ENCODE measurements at places on chromosomes 1 and 21.
A peak's percentile ranks its signal among the peaks of the same experiment; 100 is the strongest.

GRCh38 chr1:8969937-8970336 is 24.3 kb downstream of the CA6 start:
- DNase-seq = no peak

DNA sequence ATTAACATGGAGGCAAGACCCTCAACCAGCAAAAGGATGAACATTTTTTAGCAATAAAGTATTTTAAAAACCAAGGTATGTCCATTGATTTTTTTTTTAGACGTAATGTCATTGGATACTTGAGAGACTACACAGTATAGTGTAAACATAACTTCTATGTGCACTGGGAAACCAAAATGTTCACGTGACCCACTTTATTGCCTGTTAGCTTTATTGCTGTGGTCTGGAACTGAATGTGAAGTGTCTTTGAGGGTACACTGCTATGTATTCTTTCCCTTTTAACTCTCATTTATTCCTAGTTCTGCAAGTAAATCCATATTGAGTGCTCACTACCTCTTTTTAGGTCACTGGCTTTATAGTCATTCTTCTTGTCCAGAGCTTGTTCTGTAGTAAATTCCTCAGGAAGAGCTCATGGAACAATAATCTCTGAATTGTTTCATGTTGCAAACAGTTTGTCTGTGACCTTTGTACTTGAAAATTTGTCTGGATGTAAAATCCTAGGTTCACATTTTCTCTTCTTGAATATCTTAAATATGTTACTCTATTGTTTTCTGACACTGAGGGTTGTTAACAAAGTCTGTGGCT is 20.6 kb downstream of the ABCD3 start:
- DNase-seq = no peak

DNA sequence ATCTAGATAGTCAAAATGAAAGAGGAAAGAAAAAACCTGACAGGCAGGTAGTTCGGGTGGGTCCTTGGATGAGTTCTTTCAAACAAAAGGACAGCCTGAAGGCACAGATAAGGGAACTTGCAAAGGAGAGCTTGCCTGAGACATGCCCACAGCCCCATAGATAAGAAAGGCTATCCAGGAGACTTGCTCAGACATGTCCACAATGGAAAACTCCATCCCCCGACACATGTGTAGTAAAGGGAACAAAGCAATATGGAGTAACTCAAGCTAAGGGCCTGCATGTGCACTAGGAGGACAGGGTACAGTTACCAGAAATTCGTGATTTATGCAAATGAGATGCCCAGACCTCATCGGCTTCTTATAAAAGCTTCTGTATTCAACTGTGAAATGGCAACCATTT is 281.5 kb downstream of the NEGR1 start:
- DNase-seq = no peak

DNA sequence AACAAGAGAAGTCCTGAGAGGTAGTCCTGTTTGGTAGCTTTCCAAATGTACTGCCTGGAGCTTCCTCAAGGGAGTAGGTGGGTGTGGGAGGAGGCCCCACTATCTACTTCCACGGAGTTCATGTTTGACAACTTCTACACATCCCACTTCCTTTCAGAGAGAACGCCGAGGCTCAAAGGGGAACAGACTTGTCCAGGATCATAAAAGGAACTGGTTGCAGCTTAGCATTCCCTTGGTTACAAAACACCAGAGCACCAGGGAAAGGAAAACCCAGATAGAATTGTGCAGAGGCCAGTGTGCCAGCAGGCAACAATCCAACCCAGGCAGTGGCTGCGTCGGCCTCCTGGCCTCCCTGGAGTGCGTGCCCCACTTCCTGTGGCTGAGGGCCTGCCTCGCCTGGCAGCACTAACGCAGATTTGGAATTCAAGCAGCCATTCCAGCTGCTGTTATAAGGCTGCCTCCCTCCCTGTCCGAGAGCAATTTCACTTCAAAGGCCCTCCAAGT is 4.2 kb upstream of the RAP1GAP start:
- no peak for DNase-seq

GRCh38 chr1:28882009-28882628 is 32.2 kb upstream of the EPB41 start:
- DNase-seq = peak; percentile 76

- DNase-seq = no peak
Measured at GRCh38 chr1:32200226-32201010, at the start of gene CCDC28B. Gene CCDC28B (plus strand): TSS chr1:32200595. CDS start chr1:32201936, 1,341 bp downstream.

DNA sequence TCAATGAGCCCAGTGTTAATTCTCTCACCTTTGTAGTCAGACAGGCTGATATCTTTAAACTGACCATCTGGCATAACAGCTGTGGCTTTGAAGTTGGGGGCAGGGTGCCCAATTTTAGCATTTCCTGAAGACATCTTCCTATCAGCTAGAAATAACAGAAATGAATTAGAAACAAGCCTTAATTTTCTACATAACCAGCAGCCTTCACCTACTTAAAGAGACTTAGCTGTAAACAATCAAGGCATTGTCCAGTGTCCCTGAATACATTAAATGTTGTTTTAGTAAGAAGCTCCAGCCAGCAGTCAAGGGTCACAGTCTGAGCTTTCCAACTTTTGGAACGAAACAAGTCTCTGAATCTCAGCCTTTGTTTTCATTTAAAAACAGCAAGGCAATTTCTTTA is 2.8 kb downstream of the PRDX1 start:
- DNase-seq = no peak

- no peak for DNase-seq
Measured at GRCh38 chr1:65395887-65396612, 24.4 kb upstream of the LEPR start.

GRCh38 chr1:45057542-45057941 is 45.5 kb downstream of the UROD start:
- no peak for DNase-seq

DNA sequence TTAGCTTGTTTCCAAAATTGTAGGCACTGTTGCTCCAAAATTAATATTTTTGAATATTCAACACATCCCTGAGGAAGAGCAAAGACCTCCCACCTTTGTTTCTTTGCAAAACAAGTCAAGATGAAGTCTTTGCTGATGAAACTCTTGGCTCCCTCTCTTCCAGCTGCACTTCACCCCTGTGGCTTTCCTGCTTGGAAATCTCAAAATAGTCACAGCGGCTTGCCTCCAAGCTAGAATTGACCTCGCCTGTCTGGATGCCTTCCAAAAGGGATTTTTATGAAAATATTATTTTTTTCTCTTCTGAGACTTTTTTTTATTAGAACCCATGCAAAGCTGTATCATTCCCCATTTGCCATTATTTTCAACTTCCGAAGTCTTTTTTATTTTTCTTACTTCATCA is 71.1 kb upstream of the MROH9 start:
- DNase-seq = no peak

GRCh38 chr1:205986861-205987260 is 16.3 kb downstream of the RAB7B start:
- DNase-seq = no peak

GRCh38 chr1:23799570-23800399 is 769 bp downstream of the GALE start:
- DNase-seq = no peak

- peak; percentile 55 for DNase-seq
Measured at GRCh38 chr1:185044981-185045813, at the start of gene RNF2. Gene RNF2 (plus strand): TSS chr1:185045558. CDS start chr1:185087554, 41,996 bp downstream.

DNA sequence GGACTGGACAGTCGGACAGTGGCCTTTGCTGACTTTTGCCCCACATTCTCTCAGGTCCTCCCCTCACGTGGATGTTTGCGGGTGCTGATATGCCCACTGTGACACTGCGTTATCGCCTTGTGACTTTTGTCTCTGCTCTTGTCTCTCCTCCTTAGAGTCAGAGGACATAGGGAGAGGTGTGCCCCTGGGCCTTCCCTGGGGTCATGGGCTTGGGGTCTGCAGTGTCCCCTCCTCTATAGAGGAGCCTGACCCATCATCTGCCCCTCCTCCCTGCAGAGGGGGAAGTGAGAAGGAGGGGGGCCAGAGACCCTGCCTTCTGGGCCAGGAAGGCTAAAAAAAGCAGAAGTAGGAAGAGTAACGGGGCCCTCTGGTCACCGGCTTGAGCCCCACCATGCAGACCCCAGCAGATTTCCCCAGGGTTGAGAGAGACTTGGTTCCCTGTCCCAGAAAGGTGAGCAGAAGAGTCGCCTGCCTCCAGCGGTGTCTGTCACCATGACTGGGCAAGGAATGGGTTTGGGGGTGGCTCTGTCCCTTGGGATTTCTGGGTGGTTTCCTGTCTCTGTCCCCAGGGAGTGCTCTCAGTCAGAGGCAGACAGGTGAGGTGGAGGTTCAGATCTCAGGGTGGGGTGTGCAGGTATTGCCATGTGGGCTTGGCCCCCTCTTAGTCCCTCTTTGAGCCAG is 13.3 kb downstream of the RPS6KA1 start:
- no peak for DNase-seq

DNA sequence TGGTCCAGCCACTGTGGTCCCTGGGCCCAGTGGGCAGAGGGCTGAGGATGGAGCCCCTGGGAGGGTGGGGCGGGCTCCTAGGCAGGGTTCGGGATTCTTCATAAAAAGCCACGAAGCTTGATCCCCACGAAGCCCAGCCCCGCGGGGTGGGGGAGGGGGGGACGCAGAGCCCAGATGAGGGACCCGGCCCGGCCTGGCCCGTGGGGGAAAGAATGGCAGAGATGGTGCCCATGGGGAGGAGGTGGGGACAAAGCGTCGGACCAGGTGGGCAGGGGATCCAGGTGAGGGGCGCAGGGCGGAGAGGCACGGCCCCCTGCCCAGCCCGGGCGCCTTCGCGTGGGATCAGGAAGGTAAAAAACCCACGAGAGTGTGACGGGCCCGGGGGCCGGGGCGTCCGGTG is 6.0 kb upstream of the SMIM12 start:
- DNase-seq = no peak

- DNase-seq = no peak
Measured at GRCh38 chr1:32920833-32921232, 19.6 kb upstream of the TMEM54 start.

DNA sequence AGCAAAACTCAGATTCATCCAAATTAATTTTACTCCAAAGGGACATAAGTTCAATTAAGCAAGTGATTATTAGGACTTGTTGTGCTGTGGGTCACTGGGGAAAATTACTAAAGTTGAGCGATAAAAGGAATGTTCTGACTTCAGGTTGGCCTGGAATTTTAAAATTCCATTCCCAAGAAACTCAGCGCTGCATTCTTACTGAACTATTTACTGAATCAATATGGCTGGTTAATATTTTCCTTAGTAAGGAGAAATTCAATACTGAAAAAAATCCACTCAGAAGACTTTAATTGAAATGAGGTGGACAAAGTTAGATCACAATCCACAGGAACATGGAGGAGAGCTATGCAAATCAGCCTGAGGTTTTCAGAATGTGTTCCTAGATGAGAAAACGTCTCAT is 578.9 kb upstream of the NR5A2 start:
- no peak for DNase-seq

GRCh38 chr21:43815107-43815613 is 25.8 kb downstream of the RRP1 start:
- no peak for DNase-seq

- DNase-seq = no peak
Measured at GRCh38 chr1:33287317-33287716, 31.0 kb downstream of the ZNF362 start.

DNA sequence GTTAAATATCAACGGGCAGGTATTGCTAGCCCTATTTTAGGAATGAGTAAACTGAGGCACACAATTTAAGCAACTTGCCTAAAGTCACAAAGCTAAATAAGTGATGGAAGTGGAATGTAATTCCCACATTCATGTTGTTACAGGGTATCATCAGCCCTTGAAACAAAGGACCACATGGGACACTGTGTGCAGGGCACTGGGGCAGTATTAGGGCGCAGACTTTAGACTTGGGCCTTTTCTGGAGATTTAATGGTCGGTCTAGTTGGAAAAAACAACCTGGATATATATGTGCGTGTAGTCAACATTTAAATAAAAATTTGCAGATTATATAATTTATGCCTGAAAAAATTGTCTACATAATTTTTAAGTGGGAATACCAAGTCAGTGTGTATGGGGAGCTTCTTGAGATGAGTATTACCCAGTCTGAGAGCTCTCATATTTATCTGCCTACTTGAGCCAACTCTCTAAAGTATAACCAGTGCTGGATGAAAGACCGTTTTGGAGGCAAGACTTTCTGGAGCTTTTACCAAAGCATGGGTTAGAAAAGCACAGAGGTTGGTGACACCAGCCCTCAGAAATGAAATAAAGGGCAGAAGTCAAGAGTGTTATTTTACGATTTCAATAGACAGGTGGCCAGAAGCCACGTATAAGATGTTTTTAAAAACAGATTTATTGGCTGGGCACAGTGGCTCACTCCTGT is 1.6 kb downstream of the KDM1A start:
- no peak for DNase-seq

GRCh38 chr1:76444773-76445172 is 370.2 kb downstream of the ST6GALNAC3 start:
- no peak for DNase-seq

- DNase-seq = no peak
Measured at GRCh38 chr1:222665964-222666363, 46.3 kb downstream of the AIDA start.

- DNase-seq = no peak
Measured at GRCh38 chr21:32782698-32783097, 11.1 kb upstream of the PAXBP1 start.

GRCh38 chr1:160149716-160150115 is 1.7 kb upstream of the ATP1A4 start:
- no peak for DNase-seq

DNA sequence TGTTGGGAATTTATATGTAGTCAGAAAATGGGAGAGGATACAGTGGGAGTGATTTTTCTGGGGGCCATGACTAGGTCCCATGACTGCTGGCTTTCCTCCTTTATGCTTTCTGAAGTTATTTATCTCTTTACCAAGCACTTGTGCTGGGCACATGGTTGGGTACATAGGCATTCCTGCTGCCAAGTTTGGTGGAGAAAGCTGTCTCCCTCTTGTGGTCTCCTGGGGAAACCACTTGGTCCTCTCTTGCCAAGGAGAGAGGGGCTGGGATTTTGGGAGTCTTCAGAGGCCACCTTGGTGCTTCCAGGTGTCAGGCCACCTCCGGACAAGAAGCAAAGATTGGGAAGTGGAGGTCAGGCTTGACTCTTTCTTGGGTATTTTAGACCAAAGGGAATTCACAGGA is 120.2 kb upstream of the KCNE2 start:
- no peak for DNase-seq

DNA sequence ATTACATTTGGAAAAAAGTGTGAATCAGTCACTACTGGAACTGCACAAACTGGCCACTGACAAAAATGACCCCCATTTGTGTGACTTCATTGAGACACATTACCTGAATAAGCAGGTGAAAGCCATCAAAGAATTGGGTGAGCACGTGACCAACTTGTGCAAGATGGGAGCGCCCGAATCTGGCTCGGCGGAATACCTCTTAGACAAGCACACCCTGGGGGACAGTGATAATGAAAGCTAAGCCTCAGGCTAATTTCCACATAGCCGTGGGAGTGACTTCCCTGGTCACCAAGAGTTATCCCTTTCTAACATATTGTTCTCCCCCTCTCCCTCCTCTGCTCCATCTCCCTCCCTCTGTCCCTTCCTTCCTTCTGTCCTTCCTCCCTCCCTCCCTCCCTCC is 47.7 kb upstream of the RHOU start:
- DNase-seq = no peak

GRCh38 chr21:21039624-21040170 is 41.5 kb downstream of the NCAM2 start:
- no peak for DNase-seq

- DNase-seq = no peak
Measured at GRCh38 chr1:199283794-199284193, 645.0 kb downstream of the PTPRC start.
